ENCODE measurements at places on chromosomes 3 and 15.
A peak's percentile ranks its signal among the peaks of the same experiment; 100 is the strongest.

GRCh38 chr3:53169832-53170324, 8.9 kb downstream of the PRKCD start:
- no peak for DNase-seq

DNA sequence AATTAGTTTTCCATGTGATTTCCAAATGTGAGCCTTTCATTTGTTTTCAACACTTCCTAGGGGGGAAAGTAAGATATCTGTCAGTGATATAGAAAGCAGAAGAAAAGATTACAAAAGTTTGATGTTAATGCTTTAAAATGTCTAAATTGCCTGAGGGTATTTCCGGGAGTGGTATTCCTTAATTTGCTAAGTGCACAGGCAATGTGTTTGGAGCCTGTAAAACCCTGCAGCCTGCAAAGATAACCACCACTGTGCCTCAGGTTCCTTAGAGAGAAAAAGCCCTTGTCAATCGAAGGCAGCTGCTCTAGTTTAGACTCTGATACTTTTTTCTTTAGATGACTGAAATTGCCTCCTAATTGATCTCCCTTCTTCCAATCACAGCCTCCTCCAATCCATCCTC, 154.9 kb downstream of the SSR3 start:
- DNase-seq, result no peak

GRCh38 chr3:69409011-69409410, 23.1 kb upstream of the FRMD4B start:
- no peak for DNase-seq

DNA sequence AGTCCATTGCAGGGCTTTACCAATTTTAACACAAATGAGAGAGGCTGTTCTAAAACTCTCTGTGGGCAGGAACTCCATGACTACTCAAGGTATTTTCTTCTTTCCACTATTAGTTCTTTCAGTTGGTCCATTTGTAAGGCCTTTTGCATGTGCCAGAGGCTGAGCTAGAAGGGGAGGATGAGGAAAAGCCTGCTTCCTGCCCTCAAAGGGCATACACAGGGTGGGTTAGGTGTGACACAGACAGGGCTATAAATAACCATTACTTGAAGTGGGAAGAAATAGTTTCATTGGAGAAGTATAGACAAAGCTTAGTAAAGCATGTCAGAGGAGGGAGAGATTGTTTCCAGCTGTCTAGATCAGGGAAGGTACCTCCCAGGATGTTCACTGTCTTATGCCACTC, 52.1 kb upstream of the PRTG start:
- DNase-seq, result no peak

DNA sequence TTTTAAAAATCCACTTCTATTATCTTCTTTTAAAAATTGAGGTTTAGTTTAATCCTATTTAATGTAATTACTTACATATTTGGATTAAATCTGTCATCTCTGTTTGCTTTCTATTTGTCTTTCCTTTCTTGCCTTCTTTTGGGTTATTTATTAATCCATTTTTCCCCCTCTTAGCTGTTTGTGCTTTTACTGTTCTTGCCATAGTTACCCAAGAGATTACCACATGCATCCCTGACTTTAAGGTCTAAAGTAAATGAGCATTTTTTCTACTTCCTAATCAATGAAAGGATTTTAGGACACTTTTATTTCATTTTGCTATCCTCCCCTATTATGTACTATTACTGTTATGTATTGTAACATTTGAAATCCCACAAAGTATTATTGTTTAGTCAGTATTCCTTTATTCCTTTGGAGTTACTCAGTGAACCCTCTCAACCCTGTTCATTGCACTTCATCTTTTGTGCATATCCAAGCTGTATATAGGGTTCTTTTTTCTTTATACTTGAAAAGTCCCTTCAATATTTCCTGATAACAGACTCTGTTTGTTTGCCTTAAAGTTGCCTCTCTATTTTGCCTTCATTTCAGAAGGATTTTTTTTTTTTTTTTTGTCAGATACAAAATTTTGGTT, 62.7 kb downstream of the MEF2A start:
- DNase-seq, result no peak

GRCh38 chr3:174685796-174686195, 173.3 kb upstream of the NAALADL2 start:
- DNase-seq, result no peak

- DNase-seq, result peak; percentile 88
These were observed 18.7 kb upstream of the HDAC11 start for GRCh38 chr3:13461169-13462124.

- no peak for DNase-seq
These were observed 9.1 kb downstream of the TASOR start for GRCh38 chr3:56673781-56674457.

DNA sequence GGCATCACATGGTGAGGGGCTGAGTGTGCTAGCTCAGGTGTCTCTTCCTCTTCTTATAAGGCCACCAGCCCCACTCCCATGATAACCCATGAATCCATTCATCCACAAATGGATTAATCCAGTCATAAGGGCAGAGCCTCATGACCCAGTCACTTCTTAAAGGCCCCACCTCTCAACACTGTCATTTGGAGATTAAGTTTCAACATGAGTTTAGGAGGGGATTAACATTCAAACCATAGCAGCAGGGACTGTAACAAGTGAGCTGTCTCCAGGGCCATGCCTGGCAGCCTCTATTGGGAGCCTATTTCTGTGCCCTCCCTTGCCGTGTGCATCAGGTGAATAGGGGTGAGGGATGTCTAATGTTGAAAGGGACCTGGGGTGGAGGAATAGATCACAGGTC, 77.5 kb downstream of the CHRD start:
- no peak for DNase-seq

DNA sequence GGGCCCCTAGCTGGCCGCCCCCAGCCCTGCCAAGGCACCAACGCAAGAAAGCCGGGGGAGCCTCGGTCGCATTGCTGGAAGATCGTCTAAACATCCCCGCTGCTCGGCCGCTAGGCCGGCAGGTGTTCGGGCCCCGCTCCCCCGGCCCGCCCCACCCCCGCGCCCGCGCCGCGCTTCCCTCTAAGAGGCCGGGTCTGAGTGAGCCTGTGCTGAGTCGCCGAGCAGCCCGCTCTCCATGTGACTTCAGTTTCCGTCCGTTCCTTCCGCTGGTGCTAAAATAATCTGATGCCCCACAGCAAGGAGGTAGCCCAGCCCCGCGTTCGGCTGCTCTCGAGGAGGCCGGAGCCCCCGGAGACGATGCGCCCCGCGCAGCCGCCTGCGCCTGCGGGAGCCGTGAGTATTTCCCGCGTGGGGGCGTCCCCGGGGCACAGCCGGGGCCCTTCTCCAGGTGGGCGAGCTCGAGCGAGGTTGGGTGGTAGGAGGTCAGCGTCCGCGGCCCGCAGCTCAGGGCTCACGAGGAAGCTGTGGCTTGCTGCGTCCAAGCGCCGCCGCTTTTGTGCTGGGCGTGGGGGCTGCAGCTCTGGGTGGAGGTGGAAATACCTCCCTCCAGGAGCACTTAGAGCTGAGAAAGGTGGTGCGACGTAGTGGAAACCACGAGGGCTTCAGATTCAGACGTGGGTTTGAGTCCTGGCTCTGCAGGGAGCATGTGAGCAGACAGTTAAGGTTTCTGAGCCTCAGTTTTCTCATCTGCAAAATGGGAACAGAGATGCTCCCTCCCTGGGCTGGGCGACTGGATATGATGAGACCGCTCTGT, at the start of gene NRROS:
TSS of gene NRROS (plus strand) at position 212 of the 814 bp plus-strand sequence. CDS start 14,846 bp downstream, outside the sequence.
- DNase-seq, result peak; percentile 31

DNA sequence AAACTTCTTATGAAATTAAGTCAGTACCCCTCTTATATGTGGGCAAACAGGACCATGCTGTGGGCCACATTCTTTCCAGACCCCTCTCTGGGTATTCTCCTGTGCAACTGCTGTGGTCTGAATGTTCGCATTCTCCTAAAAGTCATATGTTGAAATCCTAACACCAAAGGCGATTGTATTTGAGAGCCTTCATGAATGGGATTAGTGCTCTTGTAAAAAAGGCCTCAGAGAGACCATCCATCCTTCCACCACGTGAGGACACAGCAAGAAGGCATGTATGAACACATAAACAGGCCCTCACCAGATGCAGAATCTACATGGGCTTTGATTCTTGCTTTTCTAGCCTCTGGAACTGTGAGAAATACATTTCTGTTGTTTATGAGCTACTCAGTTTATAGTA, 68.0 kb upstream of the NAALADL2 start:
- no peak for DNase-seq

All from glutamatergic neuron (in vitro differentiated cells).